GM12864 (cell line): ENCODE measurements at places on chromosomes 6 and 20.

- no peak for DNase-seq
Observed at GRCh38 chr6:148926478-148926877, 179.6 kb downstream of the UST start.

GRCh38 chr20:52031563-52032303, 159.8 kb downstream of the ZFP64 start:
- no peak for DNase-seq

- no peak for DNase-seq
Observed at GRCh38 chr6:34103321-34103720, 42.6 kb downstream of the GRM4 start.

DNA sequence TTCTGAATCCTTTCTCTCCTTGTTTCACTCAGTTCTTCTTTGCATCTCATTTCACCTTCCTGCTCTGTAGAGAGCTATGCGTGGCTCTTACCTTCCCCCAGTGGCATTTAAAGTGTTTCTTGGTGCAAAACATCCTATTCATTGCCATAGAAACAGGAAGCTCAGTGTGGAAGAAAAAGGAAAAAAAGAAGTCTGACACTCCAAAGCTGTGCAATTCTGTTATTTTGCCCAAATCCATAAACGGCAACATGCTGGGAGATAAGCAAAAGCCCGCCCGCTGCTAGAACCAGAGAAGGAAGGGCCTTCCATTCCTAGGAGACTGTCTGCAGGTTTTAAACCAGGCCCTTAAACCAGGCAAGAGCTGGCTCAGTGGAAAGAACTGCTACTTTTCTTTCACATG, 247.1 kb downstream of the HIVEP2 start:
- no peak for DNase-seq
